ENCODE measurements at places on chromosomes 5 and 9.

DNA sequence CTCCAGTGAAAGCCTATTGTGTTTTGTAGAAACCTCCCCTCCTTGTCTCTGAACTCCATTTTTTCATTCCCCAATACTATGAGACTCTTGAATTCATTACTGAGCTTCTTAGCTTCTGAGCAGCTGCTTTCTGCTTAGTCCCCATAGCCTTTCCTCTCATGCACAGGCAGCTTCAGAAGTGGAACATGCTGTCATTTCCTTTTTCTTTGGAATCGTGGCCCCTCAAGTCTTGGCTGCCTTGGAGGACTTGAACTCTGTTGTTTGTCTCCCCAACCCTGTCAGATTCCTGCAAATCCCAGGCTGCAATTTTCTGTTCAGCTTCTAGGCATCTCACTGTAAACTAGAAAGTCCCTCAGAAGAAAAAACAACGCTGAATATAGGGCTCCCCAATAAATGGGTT is 268.5 kb downstream of the ARRDC3 start:
- no peak for DNase-seq

GRCh38 chr5:76524868-76525267 is 98.3 kb downstream of the F2RL2 start:
- DNase-seq, result no peak

DNA sequence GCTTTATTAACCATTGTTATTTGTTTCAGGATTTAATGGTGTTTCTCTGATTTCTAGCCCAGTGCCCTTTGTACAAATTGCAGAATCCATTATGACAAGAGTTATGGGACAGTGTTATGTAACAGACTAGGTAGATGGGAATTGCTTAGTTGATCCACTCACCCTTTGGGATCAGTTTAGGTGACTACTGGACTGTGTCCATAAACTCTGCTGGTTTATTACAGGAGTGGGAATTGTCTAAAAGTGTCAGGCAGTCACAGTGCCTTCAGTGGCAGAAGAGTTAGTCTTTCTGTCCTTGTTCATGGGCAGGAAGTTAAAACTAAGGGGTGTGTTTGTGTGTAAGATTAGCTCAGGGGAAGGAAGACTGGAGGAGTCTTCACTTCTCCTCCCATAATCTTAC is 29.3 kb downstream of the RCL1 start:
- no peak for DNase-seq

DNA sequence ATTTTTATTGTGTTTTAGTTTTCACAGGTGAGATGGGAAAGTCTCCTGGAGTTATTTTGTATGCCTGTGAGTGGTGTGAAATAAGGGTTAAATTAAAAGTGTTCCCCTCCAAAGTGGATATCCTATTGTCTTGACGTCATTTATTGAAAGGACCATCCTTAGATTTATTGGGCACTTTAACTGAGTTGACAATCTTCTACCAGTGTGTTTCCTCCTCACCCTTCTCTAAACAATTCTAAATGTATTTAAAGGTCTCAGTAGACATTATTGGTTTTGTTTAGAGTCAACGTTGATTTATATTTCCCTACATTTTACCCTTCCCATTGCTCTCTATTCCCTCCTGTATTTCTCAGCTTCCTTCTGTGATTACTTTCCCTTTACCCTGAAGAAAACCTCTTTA is 40.8 kb downstream of the PRRC1 start:
- DNase-seq, result no peak

DNA sequence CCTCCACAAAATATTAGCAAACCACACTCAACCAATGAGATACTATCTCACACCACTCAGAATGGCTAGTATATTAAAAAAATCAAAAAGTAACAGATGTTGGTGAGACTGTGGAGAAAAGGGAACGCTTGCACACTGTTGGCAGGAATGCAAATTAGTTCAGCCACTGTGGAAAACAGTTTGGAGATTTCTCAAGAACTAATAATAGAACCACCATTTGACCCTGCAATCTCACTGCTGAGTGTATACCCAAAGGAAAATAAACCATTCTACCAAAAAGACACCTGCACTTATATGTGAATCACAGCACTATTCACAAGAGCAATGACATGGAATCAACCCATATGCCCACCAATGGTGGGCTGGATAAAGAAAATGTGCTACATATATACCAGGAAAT is 393.5 kb downstream of the PDE4D start:
- no peak for DNase-seq

GRCh38 chr9:98583417-98583816 is 125.3 kb downstream of the GABBR2 start:
- DNase-seq, result no peak

DNA sequence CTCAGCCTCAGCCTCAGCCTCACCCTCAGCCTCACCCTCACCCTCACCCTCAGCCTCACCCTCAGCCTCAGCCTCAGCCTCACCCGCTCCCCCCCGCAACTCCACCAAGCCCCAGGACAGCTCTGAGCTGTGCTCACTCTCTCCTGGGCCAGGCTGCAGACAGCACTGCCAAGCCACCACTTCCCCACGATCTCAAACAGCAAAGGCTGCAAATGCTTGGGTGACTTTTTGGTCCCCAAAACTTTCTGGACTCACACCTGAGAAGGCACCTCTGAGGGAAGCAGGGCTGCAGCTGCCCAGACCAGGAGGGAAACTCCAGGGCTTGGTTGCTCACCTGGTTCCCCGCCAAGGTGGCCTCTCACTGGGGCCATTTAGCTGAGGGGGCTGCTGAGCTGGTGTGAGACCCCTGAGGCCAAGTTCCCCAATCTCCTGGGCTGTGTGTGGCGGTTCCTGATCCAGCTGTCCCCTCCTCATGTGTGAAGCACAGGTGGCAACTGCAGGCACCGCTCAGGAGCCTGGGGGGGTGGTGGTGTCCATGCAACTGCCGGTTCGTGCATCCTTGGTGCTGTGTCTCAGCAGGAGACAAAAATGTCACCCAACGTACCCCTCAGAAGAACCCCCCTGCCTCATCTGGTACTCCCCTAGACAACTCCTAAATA is 17.8 kb downstream of the MRPL36 start:
- DNase-seq, result no peak

GRCh38 chr5:154478224-154478565 is at the start of gene HAND1:
HAND1 (minus strand) TSS chr5:154478227; CDS start chr5:154478008, 219 bp downstream.
- DNase-seq, result no peak

DNA sequence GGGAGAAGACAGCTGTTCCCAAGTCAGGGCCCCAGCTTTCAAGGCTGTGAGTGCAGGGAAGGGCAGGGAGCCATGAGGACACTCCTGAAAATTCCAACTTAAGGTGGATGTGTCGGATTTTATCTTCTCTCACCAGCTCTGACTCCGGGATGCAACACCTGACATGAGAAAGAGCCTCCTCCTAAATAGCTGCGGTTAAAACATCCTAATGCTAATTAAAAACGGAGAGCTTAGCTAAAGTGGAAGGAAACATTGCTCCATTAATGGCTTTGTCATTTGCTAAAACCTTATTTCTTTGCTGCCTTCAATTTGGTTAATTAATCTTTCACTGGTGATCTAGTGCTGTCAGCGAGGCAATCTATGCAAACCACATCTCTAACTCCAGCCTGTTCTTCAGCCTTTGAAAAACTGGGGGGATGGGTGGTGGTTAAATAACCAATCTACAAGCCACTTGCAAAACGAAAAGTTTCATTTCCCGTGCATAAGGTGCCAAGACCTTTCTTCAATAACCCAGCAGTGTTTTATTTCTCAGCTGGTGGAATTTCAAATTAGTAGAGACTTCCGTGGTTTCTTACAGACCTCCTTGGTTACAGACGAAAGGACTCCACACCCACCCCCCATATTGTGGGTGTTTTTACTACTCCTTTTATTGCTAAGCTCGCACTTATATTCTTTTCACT is 379.6 kb downstream of the MLLT3 start:
- DNase-seq, result no peak

GRCh38 chr5:114411380-114411931 is 49.6 kb downstream of the KCNN2 start:
- DNase-seq, result no peak

DNA sequence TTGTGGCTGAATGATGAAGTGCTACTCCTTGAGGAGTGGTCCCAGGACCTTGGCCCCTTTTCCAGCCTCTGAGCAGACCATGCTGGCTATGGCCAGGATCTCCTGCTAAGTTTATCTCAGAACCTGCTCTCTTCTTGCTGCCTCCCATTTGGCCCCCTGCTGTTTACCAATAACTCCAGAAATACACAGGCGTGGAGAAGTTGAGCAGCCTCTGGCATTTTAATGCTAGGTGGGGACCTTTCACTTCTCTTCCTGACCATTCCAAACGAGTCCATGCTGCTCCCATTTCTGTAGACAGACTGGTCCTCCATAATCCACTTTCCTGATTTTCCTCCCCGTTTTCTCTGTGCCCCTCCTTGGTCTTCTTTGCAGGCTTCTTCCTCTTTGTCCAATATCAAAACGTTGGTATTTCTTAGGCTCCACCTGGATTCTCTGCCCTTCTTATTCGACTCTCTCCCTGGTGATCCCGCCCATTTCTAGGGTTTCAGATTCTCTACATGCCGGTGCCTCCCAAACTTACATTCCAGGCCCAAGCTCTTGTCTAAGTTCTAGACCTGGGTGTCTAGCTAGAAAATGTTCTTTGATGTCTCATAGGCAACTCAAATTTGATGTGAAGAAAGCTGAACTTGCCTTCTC is 33.4 kb upstream of the TNFAIP8 start:
- DNase-seq, result no peak

DNA sequence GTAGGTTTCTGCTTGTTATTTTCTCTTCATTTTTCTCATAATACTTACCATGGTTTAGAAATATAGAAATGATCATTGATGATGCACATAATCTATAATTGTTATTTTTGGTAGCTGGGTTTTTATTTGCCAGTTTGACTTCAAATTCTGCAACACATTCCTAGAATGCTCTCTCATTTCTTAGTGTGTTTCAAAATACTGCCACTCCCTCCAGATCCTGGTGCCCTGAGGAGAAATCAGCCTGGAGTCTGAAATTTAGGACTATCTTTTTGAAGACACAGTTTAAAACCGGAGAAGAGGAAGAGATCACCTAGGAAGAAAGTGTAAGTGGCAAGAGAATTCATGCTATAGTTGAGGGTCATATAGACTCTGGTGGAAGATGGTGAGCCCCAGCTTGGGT is 57.5 kb downstream of the TAF11L14 start:
- DNase-seq, result no peak

- DNase-seq, result no peak
Measured at GRCh38 chr5:148584103-148584502, 70.2 kb downstream of the HTR4 start.

DNA sequence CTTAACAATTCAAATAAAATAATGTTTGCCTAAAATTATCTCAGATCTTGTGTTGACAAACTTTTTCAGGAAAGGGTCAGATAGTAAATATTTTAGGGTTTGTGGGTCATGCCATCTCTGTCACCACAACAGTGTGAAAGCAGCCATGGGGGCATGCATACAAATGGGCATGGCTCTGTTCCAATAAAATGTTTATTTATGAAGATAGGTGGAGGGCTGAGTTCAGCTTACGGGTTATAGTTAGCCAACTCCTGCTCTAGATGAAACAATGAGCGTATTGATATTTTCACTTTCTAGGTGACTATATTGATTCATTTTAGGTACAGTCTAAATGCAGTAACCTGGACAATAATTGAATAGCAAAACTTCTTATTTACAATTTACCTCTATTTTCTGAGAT is 533.8 kb upstream of the CLINT1 start:
- no peak for DNase-seq

DNA sequence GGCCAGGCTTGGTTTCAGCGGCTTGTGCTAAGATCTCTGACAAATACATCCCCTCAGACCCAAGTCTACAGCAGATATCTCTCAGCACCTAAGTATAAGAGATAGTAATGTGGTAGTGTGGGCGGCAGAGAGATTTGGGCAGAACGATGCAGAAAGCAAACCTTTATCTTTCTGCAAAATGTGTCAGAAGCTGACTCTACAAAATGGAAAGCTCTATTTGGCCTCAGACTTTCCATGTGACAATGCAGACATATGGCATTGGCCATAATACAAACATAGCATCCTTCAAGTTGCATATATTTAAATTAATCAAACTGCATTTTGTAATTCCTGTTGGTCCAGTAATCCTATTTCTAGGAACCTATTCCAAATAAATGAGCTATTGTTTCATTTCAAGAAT is 102.5 kb upstream of the RAI14 start:
- DNase-seq, result no peak

DNA sequence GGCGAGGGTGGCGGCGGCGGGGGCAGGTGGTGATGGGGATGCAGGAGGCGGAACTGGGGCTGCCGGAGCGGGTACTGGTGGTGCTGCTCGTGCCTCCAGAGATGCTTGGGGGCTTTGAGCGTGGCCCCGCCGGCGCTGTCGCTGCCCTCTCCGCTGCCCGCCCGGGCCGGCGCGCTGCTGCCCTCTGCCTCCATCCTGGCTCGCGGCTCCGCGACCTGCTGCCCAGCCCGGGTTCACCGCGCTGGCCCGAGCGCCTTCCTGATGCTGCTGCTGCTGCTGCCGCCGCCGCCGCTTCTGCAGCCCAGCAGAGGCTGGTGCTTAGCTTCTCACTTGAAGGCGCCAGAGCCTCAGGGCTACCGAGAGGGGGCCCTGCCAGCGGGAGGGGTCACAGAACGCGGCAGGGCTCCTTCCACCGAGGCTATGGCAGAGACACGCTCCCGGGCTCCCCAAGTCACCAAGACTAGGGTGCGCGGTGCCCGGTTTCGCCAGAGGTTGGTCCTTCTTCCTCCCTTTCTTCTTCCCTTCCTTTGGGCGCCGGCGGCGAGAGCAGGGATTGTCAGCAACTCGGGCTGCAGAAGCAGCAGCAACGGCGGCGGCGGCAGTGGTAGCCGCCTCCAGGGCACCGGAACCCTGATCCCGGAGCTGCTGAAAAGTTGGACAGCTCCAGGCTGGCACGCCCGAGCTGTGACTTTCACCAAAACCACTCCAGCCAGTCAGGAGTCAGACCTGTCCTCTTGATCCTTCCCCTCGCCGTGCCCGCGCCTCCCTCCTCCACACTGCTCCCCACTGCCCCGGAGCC is at the start of gene PDE4D:
Gene PDE4D, minus strand, starts transcription at position 298 of the 799 bp plus-strand sequence.
- DNase-seq, result no peak

- peak; percentile 8 for DNase-seq
Measured at GRCh38 chr9:21465859-21466518, 16.1 kb downstream of the IFNE start.

- DNase-seq, result peak; percentile 96
Measured at GRCh38 chr9:98034593-98035546, 21.7 kb upstream of the NANS start.

GRCh38 chr5:125043781-125044391 is 297.4 kb upstream of the ZNF608 start:
- DNase-seq, result no peak

GRCh38 chr5:52598968-52599367 is 188.7 kb upstream of the ITGA1 start:
- no peak for DNase-seq

DNA sequence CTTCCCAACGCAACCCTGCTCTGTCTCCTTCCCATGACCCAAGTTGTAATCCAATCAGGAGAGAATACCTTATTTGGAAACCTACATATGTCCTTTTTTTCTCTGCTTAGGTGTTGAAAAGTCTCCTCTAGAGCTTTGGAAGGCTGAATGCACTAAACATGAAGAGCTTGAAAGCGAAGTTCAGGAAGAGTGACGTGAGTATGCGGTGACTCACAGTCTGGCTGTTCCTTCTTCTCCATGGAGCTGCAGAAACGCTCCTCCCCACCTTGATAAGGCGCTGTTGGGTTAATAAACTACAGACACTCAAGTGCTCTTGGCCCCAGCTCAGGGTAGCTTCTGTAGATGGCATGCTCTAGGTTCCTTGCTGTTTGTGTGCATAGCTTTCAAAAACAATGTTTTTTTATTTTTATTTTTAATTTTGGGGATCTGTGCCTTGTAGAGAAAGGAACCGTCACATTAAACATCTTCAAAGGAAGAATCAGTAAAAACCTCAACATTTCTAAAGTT is 30.7 kb downstream of the RAI14 start:
- no peak for DNase-seq

All from stimulated activated CD4-positive, alpha-beta T cell treated with anti-CD3 and anti-CD28 coated beads, Interleukin-2, amount 100 ng/mL, for 48 hours (primary cell).